ENCODE measurements at places on chromosomes 5 and 9.

GRCh38 chr5:58090704-58091103 lies 369.2 kb downstream of the PLK2 start:
- DNase-seq, result no peak

- no peak for DNase-seq
These were observed 22.6 kb downstream of the PTBP3 start for GRCh38 chr9:112310826-112311225.

DNA sequence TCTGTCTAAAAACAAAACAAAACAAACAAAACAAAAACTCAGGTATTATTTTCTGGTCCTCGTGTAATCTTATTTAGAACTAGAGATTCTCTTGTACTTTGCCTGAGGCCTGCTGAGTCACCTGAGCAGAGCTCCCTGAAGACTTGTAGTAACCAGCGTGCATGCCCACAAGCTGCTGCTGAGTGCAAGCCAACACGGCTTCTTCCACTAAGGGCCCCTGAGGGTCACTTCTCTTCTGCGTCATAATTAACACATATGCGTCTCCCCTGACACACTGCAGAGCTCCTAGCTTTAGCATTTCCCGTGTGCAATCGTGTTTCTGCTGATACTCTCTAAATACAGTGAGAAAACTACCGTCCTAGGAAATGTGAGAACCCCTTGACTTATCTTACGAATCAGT lies 10.9 kb upstream of the NDFIP1 start:
- no peak for DNase-seq

- no peak for DNase-seq
These were observed 42.0 kb downstream of the PRRT1B start for GRCh38 chr9:131587331-131587730.

GRCh38 chr5:88693071-88693932 lies 189.7 kb downstream of the MEF2C start:
- DNase-seq, result no peak

GRCh38 chr5:112418659-112419163 lies 366 bp downstream of the EPB41L4A start:
- DNase-seq, result peak; percentile 25

GRCh38 chr5:54832858-54833257 lies 152.5 kb downstream of the ESM1 start:
- no peak for DNase-seq

GRCh38 chr9:131194762-131195161 lies 69.4 kb downstream of the NUP214 start:
- no peak for DNase-seq

- no peak for DNase-seq
These were observed 51.4 kb upstream of the EPB41L4B start for GRCh38 chr9:109372246-109372645.

DNA sequence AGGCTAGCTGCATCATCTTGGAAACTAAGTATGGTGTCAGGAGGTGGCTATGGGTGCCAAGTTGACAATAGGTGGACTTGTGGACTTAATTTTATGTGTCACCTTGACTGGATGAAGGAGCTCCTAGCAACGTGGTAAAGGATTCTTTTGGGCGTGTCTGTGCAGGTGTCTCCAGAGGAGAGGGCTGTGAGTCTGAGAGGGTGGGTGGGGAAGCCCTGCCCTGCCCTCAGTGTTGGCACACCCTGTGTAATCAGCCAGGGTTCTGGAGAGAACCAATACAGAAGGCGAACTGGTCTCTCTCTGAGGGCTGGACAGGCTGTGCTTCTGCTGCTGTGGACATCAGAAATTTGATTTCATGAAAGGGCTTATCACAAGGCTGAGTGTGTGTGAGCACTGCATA lies 61.0 kb downstream of the GTF3C4 start:
- peak; percentile 38 for DNase-seq

GRCh38 chr9:99826579-99826978 lies 4.9 kb downstream of the NR4A3 start:
- DNase-seq, result no peak

GRCh38 chr9:98075332-98075805 lies 18.8 kb downstream of the NANS start:
- DNase-seq, result peak; percentile 47

DNA sequence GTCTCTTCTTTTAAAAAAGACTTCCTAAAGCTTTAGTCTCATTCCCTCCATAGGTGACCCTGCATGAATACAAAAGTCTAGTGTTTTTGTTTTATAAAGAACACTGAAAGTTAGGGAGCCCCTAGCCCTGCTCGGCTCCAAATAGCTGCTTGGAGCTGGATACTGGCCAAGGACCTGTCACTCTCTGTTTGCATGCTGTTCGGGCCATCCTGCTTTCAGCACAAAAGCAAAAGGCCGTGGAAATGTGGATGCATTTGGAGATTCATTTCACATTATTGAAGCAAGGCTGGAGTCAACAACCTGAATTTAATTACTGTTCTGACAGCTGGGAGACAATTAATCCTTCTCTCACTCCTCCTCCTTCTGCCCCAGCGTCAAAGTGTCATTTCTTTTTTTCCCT lies 151.7 kb upstream of the NMUR2 start:
- no peak for DNase-seq

- no peak for DNase-seq
These were observed 565.7 kb upstream of the WWC1 start for GRCh38 chr5:167725741-167726140.

- DNase-seq, result no peak
These were observed 45.5 kb upstream of the MPDZ start for GRCh38 chr9:13324988-13325387.

- DNase-seq, result no peak
These were observed 25.0 kb upstream of the OCLN start for GRCh38 chr5:69467442-69468225.

DNA sequence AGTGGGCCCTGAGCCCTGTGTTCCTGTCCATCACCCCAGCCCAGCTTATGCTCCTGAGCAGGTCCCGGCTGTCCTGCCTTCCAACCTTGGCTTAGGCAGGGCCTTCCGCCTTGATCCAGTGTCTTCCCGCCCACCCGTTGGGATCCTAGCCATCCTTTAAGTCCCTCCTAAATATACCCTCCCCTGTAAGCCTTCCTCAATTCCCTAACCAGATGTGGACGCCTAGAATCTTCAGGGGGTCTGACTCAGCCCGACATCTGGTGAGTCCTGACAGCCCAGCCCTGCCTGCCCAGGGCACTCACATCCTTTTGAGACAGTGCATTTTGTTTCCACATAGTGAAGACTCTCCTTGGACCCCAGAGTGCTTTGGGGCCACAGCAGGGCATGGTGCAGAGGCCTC lies 23.7 kb downstream of the SLC6A7 start:
- no peak for DNase-seq

GRCh38 chr5:169183576-169183975 lies 117.4 kb downstream of the SLIT3 start:
- no peak for DNase-seq

- no peak for DNase-seq
These were observed 47.3 kb upstream of the GALNT10 start for GRCh38 chr5:154143211-154143641.

DNA sequence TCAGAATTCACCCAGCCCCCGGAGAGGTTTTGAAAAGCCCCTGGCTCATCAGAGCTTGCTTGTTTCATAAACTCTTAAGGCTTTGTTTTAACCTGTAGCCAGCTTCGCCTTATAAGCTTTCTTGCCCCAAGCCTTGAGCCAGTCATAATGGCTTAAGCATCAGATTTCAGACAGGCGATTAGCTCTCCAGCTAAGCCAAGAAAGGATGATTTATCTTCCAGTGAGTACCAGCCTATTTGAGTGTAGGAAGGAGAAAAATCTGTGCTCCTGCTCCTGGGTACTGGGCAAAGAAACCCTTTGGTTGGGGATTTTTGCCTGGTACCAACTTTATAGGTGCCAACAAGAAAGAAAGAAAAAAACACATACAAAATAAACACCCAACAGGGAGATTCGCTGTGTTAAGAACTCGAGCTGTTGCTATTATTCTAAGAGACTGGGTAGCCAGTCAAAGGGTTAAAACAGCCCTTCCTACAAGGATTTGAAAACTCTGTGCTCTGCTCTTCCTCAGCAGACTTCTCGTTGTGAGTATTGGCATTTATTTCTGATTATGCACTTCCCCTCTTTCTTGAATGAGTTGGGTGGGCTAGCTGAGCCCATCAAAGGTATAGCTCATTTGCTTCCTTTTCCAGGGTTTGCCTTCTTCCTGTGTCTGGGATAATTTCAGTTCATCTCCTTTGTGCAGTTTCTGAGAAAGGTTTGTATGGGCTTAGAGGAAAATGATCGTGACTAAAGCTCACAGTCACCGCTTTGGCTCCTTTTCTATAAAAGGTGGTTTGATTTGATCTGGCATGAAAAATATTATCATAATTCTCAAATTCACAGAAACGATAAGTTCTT lies 157.2 kb upstream of the DMRT1 start:
- no peak for DNase-seq

- no peak for DNase-seq
These were observed 56.5 kb downstream of the ANKRD33B start for GRCh38 chr5:10620346-10620745.

GRCh38 chr9:79403495-79403894 lies 168.3 kb upstream of the TLE4 start:
- DNase-seq, result no peak

DNA sequence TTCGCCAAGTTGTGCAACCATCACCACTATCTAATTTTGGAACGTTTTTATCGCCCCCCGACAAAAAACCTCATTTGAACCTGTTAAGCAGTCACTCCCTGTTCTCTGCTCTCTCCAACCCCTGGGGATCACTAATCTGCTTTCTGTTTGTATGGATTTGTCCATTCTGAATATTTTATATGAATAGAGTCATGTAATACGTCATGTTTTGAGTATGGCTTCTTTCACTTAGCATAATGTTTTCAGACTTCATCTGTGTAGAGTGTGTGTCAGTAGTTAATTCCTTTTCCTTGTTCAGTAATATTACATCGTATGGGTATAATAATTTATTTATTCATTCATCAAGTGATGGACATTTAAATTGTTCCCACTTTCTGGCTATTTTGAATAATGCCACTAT lies 232.2 kb downstream of the SMARCA2 start:
- DNase-seq, result no peak

GRCh38 chr5:56190497-56190896 lies 42.6 kb downstream of the ANKRD55 start:
- DNase-seq, result no peak

DNA sequence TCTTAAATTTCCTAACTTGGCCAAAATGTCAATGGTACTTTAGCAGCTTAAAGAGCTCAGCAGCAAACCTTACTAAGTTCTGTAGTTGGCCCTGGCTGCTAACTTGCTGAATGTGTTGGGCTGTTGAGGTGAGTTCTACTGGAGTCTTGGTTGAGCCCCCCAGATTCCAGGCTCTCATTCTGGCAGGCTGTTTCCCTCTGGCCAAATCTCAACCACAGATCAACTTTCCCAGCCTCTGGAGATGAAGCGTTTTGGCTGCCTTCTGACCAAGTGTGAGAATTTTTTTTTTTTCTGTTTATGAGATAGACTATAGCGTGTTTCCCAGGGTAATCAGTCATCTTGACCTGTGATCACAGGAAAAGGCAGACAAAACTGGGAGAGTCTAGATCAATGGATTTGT lies 343.7 kb downstream of the EBF1 start:
- DNase-seq, result no peak

DNA sequence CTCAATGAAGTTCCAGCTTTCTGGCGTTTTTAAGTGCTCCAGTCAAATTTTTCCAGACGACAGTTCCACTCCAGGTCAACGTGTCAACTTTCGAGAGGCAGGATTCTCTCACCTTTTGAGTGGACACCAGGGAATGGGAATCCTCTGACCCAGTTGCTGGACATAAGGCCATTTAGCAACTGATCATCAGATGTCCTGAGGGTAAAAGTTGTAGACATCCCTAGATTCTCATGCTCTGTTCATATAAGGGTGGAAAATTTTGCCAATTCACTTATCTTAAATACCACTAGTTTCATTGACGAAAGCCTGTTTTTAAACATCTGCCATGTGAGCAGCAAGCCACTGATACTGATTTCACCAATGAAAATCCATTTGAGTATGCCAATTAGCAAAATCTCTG lies 275.5 kb downstream of the MAST4 start:
- DNase-seq, result no peak

- DNase-seq, result no peak
These were observed 11.8 kb downstream of the TBC1D9B start for GRCh38 chr5:179895861-179896260.

DNA sequence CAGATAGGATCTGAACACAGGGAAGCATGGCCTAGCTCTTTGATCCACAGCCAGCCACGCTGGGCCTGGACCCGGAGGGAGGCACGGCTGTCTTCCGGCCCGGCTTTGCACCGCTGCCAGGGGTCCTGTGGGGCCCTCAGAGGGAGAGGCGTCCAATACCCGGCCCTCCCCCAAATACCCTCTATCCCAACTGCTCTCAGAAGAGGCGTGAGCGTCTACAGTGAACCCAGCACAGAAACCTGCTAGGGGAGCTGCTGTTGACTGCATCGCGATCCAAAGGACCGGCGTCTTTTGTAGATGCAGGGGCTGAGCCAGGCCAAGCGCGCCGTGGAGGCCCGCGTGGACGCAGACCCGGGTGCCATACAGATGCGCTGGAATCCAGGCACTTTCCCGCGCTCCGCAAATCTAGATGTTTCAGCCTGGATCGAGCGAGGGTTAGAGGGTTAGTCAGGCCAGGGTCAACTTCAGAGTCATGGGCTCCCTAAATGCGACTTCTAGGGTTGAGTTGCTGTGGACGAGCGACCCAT lies 1.1 kb upstream of the TCF7 start:
- DNase-seq, result no peak

GRCh38 chr9:133252301-133253020 lies 22.5 kb downstream of the ABO start:
- DNase-seq, result peak; percentile 95

DNA sequence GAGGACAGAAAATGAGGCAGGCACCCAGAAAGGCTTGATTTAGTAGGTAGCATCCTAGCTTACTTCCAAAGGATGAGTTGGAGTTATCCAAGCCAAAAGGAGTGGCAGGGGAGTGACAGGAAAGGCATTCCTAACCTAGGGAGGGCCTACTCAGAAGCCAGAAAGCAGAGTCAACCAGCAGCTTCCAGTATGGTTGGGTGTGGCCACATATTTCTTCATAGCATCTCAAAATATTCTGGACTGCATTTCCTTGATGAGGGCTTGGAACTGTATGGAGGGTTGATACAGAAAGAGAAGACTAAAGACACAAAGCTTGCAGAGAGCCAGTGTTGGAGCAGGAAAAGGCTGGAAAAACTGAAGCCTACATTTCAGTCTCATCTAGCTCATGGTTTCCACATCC lies 656.8 kb upstream of the DMAC1 start:
- DNase-seq, result no peak

GRCh38 chr9:92397853-92398252 lies 6.5 kb downstream of the OGN start:
- no peak for DNase-seq

DNA sequence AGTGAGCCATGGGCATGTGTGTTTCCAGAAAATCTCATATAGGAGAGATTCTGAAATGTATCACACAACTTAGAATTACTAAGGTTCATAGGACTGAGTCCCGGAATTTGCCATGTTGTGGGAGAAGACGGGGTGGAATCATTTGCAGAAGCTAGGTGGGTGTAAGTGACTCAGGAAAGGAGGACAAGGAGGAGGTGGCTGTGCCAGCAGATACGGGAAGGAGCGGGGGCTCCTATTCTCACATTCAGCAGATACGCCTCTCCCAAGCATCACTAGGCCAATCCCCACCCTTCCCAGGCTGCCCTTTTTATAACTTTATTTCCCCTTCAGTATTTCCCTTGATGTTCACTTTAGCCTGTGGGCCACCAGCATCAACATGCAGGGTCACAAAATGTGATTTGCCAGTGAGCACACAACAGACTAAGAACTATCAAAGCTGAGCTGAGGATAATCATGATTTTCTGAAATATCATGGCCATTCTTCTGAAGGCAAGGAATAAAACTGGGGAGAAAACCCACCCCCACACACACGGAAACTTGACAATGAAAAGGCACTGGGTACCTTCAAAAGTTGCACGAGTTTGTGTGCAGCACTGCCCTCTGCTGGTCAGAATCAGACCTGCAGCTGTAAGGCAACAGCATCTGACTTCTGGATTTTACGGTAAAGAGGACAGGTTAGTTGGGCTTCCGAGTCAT lies 133.2 kb downstream of the MTX3 start:
- DNase-seq, result peak; percentile 77

Measured in colonic mucosa (tissue), 4 donors.